Small intestine (tissue), 16 donors: ENCODE measurements at places on chromosomes 6 and 20.

- no peak for DNase-seq
These were observed 42.8 kb upstream of the LOC128125822 start for GRCh38 chr6:63529498-63529897.

GRCh38 chr20:8510808-8511207 lies 378.7 kb downstream of the PLCB1 start:
- no peak for DNase-seq

- peak; percentile 66 for DNase-seq
These were observed 584 bp downstream of the PTK7 start for GRCh38 chr6:43076464-43077332.

DNA sequence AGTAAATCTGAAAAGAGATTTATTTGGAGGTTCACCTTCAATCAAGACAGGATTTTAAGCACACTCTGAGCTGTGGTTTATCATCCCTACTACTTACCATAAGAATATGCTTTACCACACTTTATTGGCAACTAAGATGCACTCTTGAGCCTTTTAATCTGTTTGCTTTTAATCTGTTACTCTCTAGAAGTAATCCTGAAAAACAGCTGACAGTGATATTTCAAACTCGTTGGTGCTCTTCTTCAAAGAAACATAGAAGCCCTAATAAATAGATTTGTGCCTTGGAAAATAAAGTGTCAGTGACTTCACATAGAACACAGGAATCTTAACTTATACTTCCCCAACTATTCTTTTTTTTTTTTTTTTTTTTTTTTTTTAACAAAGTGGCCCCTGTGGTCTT lies 102.9 kb downstream of the HIVEP1 start:
- no peak for DNase-seq

DNA sequence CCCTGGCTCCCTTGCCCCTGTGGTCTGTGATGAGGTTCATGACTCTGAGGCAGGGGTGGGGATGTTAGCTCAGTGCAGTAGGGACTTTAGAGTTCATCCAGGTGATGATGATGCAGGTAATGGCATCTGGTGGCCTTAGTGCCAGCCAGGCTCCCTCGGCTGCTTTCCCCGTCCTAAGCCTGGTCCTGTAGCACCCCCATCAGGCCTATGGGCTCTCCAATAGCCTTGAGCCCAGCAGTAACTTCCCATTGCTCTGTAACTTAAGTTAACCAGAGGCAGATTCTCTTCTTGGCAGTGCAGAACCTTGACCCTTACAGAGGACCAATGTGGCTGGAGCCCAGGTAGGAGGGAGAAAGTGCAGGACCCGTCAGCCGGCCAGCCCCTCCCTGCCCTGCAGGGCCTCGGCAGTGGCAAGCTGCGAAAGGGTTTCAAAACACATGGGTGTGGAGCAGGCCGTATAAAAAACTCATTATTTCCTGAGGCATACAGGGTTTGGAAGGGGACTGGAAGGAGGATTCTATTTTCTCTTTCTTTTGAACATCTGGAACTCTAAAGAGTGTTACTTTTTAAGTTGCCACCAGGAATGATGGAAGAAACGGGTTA lies 406.9 kb downstream of the CDH26 start:
- peak; percentile 6 for DNase-seq

GRCh38 chr6:98747273-98747672 lies 87.1 kb upstream of the POU3F2 start:
- DNase-seq: no peak

DNA sequence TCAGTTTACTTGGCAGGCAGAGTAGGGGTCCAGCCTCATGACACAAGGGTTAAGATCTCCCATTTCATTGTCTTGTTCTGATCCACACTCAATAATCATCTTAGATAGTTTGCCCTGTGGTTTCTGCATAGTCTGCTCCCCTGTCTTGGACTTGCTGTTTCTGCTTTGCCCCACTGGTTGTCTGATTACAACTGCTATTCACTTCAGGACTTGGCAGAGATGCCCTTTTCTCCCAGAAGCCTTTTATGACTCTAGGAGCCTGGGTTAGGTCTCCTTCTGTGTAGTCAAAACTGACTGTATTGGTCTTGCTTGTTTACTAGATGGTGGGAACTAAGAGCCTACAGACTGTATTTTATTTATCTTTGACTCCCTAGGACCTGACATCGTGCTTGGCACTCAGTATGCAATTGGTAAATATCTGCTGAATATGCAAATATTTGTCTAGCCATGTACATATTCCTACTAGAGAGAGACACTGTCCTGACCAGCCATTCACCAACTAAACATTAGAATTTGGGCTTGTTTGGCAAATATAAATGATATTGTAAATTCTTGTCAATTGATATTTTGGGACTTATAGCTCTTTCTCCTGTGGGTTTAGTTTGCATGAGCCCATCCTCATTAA lies 165.9 kb upstream of the KCNK16 start:
- no peak for DNase-seq

GRCh38 chr6:12037798-12038197 lies 25.7 kb downstream of the HIVEP1 start:
- no peak for DNase-seq

DNA sequence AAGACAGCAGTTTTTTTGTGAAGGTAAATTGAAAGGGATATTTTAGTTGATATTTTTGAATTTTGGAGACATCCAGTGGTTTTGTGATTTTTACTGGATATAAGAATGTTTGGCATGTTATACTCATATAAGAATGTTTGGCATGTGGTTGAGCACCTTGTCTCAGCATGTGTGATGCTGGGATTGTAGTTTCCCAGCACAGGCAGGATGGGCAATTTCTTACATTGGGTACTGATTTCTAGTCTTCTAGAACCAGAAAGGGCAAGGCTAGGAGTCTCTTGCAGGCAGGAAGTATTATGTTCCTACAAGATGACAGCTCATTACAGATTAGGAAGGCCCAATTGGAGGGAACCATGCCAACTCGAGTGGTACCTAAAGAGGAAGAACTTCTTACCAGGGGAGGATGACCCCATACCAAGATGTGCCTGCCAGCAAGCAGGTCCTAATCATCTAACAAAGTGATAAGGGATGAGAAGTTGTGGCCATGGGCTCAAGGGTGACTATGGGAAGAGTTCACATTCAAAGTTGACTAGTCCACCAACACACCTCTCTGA lies 377.8 kb downstream of the UTRN start:
- no peak for DNase-seq

DNA sequence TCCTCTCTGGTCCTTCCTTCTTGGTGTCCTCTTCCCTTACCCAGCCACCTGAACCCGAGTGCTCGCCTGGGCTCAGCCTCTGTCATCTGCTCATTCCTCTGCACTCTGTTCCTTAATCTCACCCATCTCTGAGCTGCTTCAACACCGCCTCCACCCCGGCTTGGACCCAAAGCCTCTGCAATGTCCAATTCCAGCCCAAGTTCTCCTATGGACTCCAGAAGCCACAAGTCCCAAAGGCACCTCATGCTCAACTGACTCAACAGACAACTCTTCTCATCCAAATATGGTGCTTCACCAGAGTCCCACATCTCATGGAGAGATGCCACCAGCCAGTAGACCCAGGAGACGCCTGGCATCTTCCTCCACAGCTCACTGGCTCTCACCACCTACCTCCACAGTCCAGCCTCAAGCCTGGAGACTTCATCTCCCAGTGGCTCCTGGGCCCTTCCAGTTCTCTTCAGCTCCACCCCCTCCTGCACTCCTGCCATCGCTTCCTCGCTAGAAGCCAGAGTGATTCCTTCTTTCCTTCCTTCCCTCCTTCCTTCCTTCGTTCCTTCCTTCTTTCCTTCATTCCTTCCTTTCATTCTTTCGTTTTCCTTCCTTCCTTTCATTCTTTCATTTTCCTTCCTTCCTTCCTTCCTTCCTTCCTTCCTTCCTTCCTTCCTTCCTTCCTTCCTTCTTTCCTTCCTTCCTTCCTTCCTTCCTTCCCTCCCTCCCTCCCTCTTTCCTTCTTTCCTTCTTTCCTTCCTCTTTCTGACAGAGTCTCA lies 40.9 kb upstream of the NNAT start:
- DNase-seq: no peak

DNA sequence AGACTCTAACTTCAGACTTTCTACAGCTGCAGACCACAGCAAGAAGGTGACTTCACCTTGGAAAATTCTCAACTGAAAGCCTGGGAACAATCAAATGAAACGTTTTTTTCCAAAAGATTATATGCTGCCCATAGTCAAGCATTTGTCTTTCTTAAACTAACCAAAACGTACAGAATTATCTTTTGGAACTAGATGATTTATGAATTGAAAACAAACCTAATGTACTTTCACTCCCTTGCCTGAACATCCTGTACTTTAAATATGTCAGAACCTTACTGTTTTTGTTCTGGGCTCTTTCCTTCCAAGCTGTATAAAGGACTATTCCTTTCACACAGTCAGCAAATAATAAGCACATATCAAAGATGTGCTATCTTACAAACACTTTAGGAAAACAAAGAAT lies 62.4 kb upstream of the TNFAIP3 start:
- no peak for DNase-seq

GRCh38 chr6:148533309-148534107 lies 190.9 kb downstream of the SASH1 start:
- no peak for DNase-seq

DNA sequence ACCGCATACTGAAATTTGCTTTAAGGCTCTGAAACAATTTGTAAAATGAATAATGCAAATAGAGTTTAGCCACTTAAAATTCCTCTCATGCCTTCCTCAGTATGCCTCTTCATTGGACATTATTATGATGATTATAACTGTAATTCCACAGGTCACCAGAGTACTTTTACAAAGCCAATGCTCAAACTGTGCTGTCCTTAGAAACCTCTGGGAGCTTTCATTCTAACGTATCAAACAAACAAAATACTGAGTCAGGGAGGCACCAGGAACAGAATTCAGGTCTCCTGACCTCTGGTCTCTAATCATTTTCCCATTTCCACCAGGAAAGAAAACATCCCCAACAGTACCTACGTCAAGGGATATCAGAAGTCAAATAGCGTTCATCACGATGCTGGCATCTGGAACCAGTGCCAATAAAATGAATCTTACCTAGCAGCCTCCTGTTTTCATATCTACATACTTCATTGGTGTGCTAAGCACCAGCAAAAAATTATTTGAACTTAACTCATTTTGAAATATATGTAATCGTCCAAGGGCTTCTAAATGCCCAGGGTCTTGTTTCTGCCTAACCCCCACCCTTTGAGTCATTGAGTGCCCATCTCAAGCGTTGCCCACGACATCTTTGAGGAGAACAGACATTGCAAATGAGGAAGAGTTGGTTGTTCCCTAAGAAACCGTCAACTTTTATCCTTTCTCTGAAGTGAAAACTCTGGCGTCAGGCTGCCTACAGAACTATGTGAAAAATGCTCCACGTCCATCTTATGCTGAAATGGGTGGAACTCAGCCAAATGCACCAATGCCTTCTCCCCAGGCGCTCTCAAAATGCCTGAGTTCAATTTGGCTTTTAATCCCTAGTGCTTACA lies 37.9 kb downstream of the NEDD9 start:
- no peak for DNase-seq

GRCh38 chr6:162862462-162862861 lies 134.7 kb downstream of the PACRG start:
- no peak for DNase-seq

GRCh38 chr6:82364087-82365015 lies 734 bp downstream of the TPBG start:
- peak; percentile 33 for DNase-seq

- DNase-seq: peak; percentile 78
These were observed 72.0 kb downstream of the DACT2 start for GRCh38 chr6:168247443-168248147.

- DNase-seq: no peak
These were observed 167.2 kb upstream of the KCNG1 start for GRCh38 chr20:51189814-51190782.

DNA sequence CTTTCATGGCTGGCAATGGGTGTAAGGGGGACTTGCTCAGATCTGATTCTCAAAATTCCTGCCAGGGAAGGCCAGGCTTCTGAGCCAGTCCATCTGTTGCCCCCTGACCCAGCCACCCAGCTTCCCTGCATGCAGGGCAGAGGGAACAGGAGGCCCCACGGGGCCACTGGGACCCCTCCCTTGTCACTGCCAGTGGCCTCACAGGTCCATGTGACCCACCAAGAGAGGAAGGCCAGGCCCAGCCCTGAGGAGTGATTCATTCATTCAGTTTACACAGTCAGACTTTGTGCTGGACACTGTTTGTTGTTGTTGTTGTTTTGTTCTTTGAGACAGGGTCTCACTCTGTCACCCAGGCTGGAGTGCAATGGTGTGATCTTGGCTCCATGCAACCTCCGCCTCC lies 39.5 kb downstream of the UBE2V1 start:
- no peak for DNase-seq

GRCh38 chr6:147805155-147805554 lies 296.7 kb downstream of the SAMD5 start:
- DNase-seq: peak; percentile 35

DNA sequence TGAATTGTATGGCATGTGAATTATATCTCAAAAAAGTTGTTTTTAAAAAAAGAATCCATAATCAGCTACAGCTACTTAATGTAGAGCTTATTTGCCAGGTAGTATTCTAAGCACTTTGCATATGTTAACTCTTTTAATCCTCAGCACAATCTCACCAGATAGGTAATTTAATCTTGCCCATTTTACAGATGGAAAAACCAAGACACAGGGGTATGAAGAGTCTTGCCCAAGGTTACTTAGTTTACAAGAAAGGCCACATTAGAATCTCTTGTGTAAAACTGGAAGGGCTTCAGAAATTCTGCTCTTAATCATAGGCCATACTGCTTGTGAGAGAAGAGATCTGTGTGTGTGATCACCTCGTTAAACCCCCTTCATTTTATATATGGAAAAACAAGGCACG lies 13.4 kb upstream of the RNF182 start:
- DNase-seq: no peak

DNA sequence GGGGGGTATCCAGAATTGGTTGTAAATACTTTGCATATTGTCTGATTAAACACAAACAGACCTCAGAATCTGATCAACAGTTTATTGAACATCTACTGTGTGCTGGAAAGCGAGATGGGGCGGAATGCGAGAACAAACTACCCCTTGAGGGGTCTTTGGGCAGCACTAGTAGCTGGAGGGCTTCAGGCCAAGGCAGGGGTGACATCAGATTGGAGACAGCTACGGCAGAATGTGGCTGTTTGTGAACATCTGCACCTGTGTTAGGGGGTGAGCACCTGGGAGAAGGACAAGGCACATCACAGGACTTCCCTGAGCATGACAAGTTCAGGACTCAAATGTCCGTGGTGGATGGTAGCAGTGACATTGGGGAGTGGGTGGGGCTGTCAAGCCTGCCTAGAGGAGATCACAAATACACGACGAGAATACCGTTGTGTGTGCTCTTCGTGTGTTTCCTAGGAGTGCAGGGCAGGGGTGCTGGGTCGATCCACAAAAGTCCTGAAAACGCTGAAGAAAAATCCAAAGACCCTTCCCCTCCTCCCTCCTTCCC lies 59.5 kb downstream of the SRC start:
- DNase-seq: no peak
